Activated CD4-positive, alpha-beta T cell treated with anti-CD3 and anti-CD28 coated beads for 36 hours (primary cell): ENCODE measurements at places on chromosomes 5 and 9. TPM values are rescaled to one million over a fixed set of nuclear protein-coding genes. Genes with fewer than 3 reads are reported as not detected.
A peak's percentile ranks its signal among the peaks of the same experiment; 100 is the strongest.

DNA sequence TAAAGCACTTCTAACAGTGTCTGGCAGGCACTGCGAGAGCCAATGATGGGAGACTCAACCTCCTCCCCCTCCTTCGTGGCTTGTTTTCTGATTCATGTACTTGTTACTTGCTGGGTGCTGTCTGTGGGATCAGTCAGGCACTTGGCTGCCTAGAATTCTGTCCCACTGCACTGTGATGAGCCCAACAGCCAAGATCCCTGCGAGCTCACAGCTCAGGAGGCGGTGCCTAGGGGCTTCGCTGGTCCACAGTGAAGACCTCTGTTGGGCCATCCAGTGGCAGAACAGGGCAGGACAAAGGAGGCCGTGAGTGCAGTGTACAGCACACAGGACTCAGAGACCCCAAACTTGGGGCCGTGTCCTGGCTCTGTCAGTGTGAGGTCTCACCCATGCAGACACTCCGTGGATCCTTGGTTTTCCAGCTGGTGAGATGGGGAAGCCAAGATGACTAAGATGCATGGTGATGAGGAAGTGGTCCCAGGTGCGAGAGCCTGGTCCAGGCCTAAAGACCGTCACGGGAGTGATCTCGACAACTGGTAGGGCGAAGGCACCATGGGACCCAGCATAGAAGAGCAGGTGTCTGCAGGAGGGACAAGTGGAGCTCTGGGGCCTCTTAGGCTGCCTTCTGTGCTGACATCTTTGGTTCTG lies 19.5 kb downstream of the MYMK start:
- H3K36me3 ChIP-seq = no peaks in the 10 kb centered on the region
- no peak overlapping the region for H3K27ac ChIP-seq
- H3K27me3 ChIP-seq = no peaks in the 10 kb centered on the region

DNA sequence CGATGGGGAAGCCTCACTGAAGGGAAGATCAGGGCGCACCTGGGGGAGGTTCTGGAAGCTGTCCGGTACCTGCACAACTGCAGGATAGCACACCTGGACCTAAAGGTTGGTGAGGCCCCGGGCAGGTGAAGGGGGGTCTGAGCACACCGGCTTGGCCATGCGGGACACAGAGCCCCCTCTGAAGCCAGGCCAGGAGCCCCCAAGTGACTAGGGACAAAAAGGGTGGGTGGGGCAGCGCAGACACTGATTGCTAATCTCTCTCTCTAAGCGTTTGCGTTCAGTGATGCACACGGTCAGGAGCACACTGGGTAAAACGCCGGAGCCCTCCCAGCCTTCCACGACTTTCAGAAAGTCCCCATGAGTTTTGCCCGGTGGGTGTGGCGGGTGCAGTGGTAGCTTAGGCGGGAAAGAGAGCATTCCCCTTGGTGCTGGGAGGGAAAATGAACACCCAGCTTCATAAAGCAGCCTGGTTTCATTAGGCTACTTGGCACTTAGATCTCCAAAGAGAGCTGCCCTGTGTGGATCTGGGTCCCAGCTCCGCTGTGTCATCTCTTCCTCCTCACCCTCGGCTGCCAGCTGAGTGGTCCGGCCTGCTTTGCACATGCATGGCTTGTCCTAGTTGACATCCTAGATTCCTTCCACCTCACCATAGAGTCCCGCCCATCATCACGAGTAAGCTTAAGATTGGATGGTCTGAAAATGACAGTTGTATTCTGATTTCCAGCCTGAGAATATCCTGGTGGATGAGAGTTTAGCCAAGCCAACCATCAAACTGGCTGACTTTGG lies 74.2 kb upstream of the OTULINL start:
- no peaks in the 10 kb centered on the region for H3K4me1 ChIP-seq
- no peak overlapping the region for H3K4me3 ChIP-seq
- H3K27me3 ChIP-seq = no peaks in the 10 kb centered on the region
- H3K36me3 ChIP-seq = no peaks in the 10 kb centered on the region

GRCh38 chr9:133754688-133755227 lies 16.6 kb upstream of the SARDH start:
- no peaks in the 10 kb centered on the region for H3K36me3 ChIP-seq
- peaks cover 15% of the 10 kb centered on the region for H3K27me3 ChIP-seq
- H3K4me3 ChIP-seq = no peak overlapping the region
- no peaks in the 10 kb centered on the region for H3K4me1 ChIP-seq
- H3K27ac ChIP-seq = no peak overlapping the region

GRCh38 chr9:18327121-18327520 lies 146.8 kb upstream of the ADAMTSL1 start:
- H3K4me1 ChIP-seq = no peaks in the 10 kb centered on the region
- no peak overlapping the region for H3K4me3 ChIP-seq
- H3K36me3 ChIP-seq = no peaks in the 10 kb centered on the region
- H3K27me3 ChIP-seq = peaks cover 1% of the 10 kb centered on the region
- H3K27ac ChIP-seq = no peak overlapping the region

DNA sequence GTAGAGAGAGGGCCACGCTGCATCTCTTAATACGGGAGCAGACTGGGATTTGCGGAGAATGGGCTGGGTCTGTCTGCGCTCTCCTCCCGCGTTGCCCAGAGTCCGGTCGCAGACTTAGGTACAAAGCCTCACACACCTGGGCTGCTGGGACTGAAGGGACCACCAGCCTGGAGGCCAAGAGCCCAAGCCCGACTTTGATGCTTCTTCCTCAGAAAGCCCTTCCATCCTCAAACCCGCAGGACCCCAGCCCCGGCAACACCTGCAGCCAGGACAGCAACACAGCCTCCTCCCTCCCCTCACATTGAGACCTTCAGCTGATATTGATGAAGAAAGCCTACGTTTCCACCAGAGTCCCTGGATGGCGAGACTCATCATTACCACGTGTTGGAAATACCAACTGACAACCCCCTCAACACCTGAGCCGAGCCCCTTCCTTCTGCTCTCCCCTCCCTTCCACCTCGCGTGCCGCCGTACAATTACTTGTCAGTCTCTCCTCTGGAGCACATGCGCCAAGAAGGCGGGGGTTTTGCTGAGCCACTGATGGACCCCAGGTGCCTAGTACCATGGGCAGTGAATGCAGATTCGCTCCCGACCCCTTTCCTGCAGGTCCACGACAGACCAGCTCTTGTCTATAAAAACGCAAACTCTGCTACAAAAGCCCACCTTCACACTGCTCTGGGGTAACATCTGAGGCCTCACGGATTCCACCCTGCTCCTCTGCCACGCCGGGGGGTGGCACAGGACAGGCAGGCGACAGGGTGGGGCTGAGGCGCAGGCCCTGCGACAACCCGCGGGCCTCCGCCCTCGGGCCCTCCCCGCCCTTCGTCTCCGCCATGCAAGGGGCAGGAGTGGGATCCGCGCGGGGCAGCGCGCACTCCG lies 841 bp downstream of the ASB6 start:
- H3K4me3 ChIP-seq = peak overlapping the region; percentile 87
- DNase-seq = peak; percentile 37
- peak overlapping the region; percentile 70 for H3K27ac ChIP-seq
- H3K27me3 ChIP-seq = no peaks in the 10 kb centered on the region
- H3K36me3 ChIP-seq = peaks cover 10% of the 10 kb centered on the region

DNA sequence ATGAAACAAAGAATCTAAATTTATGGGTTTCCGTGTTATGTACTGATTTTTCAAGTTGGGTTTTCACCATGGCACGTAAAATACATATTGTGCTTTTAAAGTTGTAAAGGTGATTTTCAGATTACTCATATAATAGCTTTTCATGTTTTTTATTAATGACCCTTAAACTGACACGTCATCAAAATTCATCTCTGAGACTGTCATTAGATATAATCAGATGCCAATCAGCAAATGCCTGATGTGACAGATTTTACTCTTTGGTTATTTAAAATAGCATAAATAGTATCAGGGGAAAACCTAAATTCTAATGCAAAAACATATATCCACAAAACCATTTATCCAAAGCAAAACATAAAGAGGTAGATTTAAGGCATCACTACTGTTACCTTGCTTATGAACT lies 11.0 kb downstream of the RFX3 start:
- DNase-seq = no peak
- H3K4me1 ChIP-seq = peaks cover 33% of the 10 kb centered on the region
- H3K27me3 ChIP-seq = no peaks in the 10 kb centered on the region
- H3K36me3 ChIP-seq = peaks cover 6% of the 10 kb centered on the region

GRCh38 chr5:126544087-126544740 lies 50.8 kb downstream of the ALDH7A1 start:
- no peaks in the 10 kb centered on the region for H3K27me3 ChIP-seq
- no peaks in the 10 kb centered on the region for H3K36me3 ChIP-seq
- DNase-seq = peak; percentile 61
- H3K27ac ChIP-seq = no peak overlapping the region
- no peak overlapping the region for H3K4me3 ChIP-seq
- no peaks in the 10 kb centered on the region for H3K4me1 ChIP-seq

Gene SCGB3A1
- not detected for total RNA-seq

Gene UIMC1
- total RNA-seq = 50.4 TPM

Gene NMUR2
- total RNA-seq = not detected

DNA sequence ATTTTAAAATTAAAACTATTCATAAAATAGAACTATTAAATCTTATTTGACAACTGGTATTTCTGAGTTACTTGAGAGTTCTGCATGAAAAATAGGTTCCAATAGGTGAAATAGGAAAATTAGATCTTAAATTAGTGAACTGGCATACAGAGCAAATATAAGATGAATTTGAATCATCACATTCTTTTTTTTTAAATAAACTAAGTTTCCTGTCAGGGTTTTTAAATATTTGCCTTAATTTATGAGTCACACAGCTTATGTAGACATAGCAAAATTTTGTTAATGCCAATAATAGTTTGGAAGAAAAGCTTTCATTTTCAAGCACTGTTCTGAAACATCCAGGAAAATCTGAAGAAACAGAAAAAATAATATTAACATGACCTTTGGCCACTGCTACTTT lies 311.7 kb upstream of the HAPLN1 start:
- H3K4me3 ChIP-seq = no peak overlapping the region
- H3K27ac ChIP-seq = no peak overlapping the region
- no peak for DNase-seq
- no peaks in the 10 kb centered on the region for H3K36me3 ChIP-seq
- H3K4me1 ChIP-seq = no peaks in the 10 kb centered on the region

GRCh38 chr5:87138091-87138805 lies 129.4 kb upstream of the RASA1 start:
- no peaks in the 10 kb centered on the region for H3K36me3 ChIP-seq
- DNase-seq = no peak
- no peak overlapping the region for H3K27ac ChIP-seq

DNA sequence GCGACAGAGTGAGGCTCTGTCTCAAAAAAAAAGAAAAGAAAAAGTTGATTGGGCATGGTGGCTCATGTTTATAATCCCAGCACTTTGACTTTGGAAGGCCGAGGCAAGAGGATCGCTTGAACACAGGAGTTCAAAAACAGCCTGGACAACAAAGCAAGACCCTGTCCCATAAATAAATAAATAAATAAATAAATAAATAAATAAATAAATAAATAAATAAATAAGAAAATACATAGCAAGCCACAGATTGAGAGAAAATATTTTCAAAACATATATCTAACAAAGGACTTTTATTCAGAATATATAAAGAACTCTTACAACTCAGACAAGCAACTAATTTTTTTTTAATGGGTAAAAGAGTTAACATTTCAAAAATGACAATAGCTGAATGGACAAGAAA lies 71.2 kb downstream of the PLPP1 start:
- H3K4me3 ChIP-seq = no peak overlapping the region
- DNase-seq = no peak
- H3K27ac ChIP-seq = no peak overlapping the region

Gene FOXD4L6
- total RNA-seq = not detected

Gene RETREG1
- 17.7 TPM for total RNA-seq

DNA sequence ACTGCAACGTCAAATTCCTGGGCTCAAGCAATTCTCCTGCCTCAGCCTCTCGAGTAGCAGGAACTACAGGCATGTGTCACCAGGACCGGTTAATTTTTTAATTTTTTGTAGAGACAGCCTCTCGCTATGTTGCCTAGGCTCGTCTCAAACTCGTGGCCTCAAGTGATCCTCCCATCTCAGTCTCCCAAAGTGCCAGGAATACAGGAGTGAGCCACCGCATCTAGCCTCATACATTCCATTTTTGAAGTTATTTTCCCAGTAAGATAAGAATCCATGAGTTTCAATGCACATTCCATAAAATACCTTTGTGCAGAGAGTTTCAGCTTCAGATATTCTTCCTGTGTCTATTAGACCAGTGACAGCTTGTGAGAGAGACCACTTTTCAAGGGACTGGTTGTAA lies 70.4 kb downstream of the SKIC3 start:
- H3K4me3 ChIP-seq = no peak overlapping the region
- no peak overlapping the region for H3K27ac ChIP-seq
- DNase-seq = no peak
- H3K4me1 ChIP-seq = no peaks in the 10 kb centered on the region
- peaks cover 72% of the 10 kb centered on the region for H3K36me3 ChIP-seq

GRCh38 chr9:15101095-15101494 lies 190.9 kb upstream of the FREM1 start:
- no peak for DNase-seq
- H3K27ac ChIP-seq = no peak overlapping the region
- H3K4me1 ChIP-seq = no peaks in the 10 kb centered on the region
- H3K36me3 ChIP-seq = no peaks in the 10 kb centered on the region

Gene SLC38A9
- total RNA-seq = 12.9 TPM

Gene POU5F2
- total RNA-seq = 0.43 TPM

Gene MZB1
- total RNA-seq = 9.8 TPM

- peaks cover 13% of the 10 kb centered on the region for H3K27me3 ChIP-seq
- H3K36me3 ChIP-seq = no peaks in the 10 kb centered on the region
- H3K27ac ChIP-seq = no peak overlapping the region
- DNase-seq = no peak
- H3K4me3 ChIP-seq = no peak overlapping the region
Measured at GRCh38 chr5:135632798-135633197, 54.0 kb upstream of the CXCL14 start.

DNA sequence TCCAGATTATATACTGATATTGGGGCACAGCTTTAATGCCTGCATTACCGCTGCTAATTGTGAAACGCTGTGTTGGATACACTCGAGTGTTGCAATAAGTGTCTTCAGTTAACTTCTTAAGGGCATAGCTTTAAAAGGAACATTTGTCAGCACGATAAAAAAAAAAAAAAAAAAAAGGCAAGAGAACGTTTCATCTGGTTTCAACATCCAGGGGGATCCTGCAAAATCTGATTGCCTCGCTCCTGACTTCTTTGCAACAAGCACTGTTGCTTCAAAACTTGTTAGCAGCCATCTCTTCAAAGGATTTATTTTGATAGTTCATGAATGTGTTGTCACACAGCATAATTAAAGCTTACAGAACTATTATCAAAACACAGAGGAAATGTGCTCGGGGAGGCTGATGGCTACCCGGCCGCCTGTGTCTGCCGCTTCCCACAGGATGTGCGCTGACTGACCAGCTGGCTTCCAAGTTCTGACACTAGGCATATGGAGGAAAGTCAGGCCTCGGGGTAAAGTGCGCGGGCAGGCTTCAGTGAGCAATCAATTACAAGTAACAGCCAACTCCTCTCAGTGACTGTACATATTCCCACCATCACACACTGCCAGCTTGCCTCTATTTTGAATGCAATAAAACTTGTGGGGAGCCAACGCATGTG lies 77.7 kb downstream of the EBF1 start:
- H3K4me3 ChIP-seq = no peak overlapping the region
- H3K36me3 ChIP-seq = no peaks in the 10 kb centered on the region
- DNase-seq = no peak
- H3K27ac ChIP-seq = no peak overlapping the region
- H3K4me1 ChIP-seq = peaks cover 3% of the 10 kb centered on the region
- no peaks in the 10 kb centered on the region for H3K27me3 ChIP-seq

GRCh38 chr9:100028201-100028784 lies 70.5 kb downstream of the ERP44 start:
- no peak overlapping the region for H3K27ac ChIP-seq
- H3K27me3 ChIP-seq = no peaks in the 10 kb centered on the region
- H3K4me1 ChIP-seq = peaks cover 3% of the 10 kb centered on the region
